ENCODE measurements at places on chromosomes 2 and 18.

GRCh38 chr18:38923540-38923939 is 1357.9 kb upstream of the CELF4 start:
- no peak for DNase-seq

DNA sequence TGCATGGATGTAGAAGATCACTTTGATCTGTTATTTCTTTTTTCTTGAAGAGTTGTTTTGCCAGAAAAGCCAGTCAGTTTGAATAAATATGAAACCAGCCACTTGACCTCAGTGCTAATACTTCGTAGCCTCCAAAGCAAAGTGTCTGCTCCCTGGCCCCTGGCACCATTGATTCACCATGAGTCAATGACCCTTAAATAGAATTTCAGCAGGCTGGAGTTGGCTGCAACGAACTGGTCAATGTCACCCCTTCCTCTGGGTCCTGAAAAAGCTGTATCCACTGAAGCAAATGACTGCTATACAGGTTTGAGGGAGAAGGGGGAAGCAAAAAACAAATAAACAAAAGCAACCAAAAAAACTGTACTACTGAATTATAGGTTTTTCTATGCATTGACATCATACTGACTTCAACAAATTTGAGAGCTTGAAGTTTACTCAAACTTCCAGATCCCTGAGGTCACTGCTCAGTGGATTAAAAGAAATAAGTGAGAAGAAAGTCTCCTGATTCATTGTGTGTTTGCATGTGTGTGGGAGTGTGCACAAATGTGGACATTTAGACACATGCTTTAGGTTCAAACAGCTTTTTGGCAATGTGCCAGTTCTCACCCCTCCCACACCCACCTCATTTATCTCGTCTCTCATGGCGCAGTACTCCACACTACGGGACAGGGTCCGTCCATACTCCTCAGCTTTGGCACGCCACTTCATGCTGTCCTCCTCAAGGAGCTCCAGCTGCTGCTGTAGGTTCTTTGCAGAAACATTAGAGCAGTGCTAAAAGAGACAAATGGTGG is 58.1 kb upstream of the TTN start:
- peak; percentile 50 for DNase-seq

DNA sequence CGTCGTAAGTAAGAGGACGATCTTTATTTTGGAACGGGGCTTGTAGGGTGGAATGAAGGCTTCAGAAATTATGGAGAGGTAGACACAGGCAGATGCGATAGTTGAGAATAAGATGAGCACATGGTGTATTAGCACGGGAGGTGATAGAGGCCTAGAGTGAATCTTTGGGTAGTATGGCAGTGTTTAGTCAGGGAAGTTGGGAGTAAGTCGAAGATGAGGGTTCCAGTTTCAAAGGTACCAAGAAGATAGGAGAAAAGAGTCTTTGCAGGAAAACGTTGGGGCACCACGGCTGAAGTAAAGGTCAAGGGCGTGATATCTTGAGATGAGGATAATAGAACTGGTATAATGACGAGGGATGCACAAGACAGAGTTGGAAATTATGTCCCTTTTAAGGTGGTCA is 654 bp downstream of the PIK3C3 start:
- no peak for DNase-seq

GRCh38 chr2:207184348-207184747 is 18.6 kb upstream of the KLF7 start:
- DNase-seq: no peak

GRCh38 chr2:94872676-94873361 is 1.6 kb downstream of the TEKT4 start:
- no peak for DNase-seq

GRCh38 chr2:23828986-23829385 is 97.9 kb downstream of the ATAD2B start:
- no peak for DNase-seq

DNA sequence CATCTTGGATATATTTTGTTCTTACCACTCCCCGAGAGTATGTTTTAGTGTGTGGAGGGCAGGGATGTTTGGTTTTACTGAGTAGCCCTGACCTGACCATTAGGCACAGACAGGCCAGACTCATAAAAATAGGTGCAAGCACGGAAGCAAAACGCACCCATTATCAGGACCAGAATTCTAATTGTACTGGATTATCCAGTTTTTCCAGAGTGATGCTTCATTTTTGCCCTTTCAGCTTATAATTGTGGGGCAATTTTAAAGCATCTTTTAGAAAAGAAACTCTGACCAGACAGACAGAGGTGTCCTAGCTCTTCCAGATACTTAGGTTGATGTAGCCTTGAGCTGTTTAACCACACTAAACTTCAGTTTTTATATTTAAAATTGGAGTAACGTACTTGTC is 4.4 kb downstream of the NCOA1 start:
- no peak for DNase-seq

GRCh38 chr2:85828725-85829124 is 60.1 kb downstream of the ST3GAL5 start:
- no peak for DNase-seq

DNA sequence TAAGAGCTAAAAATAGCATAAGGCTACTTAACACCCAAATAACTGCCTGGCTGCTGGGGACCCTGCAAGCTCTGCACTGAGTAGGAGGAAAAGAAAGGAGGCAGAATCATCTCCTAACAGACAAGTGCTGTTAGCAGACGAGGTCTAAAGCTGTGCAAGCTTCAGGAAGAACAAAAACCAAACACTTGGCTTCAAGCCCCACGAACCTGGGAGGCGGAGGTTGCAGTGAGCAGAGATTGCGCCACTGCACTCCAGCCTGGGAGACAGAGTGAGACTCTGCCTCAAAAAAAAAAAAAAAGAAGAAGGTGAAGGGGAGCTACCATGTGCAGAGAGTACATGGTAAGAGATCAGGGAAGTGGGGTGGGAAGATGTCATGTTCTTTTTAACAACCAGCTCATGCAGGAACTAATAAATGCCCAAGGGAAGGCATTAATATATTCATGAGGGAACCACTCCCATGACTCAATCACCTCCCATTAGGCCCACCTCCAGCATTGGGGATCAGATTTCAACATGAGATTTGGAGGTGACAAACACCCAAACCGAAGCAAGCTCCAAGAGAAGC is 28.8 kb upstream of the INO80C start:
- no peak for DNase-seq

DNA sequence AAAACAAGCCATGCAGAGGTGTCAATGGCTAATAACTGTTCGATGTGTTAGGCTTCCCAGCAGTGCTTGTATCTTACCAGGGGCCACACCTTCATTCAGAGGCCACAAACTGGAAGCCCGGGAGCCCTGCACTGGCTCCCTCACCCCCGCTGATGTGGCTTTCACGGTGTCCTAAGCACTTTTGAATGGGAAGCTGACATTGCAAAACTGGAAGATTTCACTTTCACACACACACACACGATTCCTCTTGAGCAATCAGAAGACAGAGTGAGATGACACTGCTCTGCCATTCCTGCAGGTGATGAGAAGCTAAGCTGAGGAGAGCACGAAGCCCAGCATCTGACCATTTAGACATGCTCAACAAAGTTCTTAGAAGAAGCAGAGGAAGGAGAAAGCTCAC is 8.6 kb upstream of the ZNF407 start:
- no peak for DNase-seq

DNA sequence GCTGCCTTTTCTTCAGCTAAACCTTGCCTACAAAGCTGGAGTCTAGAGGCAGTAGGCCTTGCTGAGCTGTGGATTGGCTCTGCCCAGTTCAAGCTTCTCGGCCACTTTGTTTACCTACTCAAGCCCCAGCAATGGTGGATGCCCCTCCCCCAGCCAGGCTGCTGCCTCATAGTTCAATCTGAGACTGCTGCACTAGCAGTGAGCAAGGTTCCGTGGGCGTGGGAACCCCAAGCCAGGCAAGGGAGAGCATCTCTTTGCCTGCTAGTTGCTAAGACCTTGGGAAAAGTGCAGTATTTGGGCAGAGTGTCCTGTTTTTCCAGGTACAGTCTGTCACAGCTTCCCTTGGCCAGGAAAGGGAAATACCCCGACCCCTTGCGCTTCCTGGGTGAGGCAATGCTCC is 68.9 kb downstream of the VAPA start:
- no peak for DNase-seq

DNA sequence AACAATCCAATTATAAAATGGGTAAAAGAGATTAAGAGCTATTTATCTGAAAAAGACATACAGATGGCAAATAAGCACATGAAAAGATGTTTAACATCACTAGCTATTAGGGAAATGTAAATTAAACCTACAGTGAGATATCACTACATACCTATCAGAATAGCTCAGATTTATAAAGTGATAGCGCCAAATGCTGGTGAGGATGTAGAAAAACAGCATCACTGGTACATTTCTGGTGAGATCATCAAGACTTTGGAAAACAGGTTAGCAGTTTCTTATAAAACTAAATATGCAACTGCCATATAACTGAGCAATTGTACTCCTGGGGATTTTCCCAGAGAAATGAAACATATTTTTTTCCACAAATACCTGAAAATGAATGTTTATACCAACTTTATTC is 100.4 kb downstream of the ACOXL start:
- no peak for DNase-seq

DNA sequence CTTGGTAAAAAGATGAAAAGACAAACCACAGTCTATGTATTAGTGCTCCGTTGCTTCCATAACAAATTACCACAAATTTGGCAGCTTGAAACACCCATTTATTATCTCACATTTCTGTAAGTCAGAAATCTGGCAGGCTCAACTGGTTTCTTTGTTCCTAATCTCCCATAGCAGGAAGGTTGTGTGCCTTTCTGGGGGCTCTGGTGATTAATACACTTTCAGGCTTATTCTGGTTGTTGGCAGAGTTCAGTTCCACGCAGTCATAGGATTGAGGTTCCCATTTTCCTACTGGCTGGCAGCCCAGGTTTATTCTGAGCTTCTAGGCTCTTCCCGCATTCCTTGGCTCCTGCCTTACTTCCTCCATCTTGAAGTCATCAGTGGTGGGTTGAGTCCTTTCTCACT is 189.3 kb downstream of the ANAPC1 start:
- DNase-seq: no peak

GRCh38 chr2:47869859-47870595 is 36.3 kb downstream of the FBXO11 start:
- DNase-seq: no peak

- DNase-seq: no peak
Measured at GRCh38 chr2:136766073-136766404, 694 bp downstream of the THSD7B start.

GRCh38 chr2:149021271-149021719 is 17.2 kb upstream of the LYPD6B start:
- DNase-seq: no peak

DNA sequence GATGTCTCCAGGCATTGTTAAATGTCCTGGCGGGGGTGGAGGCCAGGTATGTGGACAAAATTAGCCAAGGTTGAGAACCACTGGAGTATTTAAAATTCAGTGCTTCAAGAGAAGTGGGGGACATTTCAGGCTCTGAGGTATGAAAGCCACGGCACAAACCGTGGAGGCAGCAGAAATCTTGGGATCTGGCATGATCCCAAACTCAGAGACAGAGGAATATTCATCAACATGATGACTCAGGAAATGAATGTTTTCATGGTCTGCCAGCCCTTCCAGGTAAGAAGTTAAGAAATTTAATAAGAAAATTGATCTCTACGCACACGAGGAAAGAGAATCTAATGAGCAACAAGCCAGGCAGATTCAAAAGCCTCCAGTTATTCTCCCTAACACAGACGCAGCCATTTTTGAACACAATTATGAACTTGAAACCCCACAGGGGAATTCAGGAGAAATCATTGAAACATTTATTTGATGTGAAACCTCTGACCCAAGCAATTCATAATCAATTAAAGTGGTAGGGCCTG is 11.3 kb upstream of the GRP start:
- DNase-seq: no peak

- peak; percentile 34 for DNase-seq
Measured at GRCh38 chr2:217804791-217805667, 197.8 kb downstream of the TNS1 start.

DNA sequence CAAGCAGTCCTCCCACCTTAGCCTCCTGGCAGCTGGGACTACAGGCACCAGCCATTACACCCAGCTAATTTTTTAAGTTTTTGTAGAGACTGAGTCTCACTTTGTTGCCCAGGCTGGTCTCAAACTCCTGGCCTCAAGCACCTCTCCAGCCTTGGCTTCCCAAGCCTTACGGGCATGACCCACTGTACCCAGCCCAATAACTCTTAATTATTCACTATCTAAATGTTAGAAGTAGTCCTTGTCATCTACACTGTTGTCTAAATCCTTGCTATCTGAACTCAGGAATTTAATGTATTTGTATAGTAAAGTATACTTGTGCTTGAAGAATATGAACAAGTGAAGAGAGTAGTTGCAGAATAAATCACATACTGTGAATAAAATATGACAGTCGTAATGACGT is 37.9 kb upstream of the NBEAL1 start:
- DNase-seq: no peak

- no peak for DNase-seq
Measured at GRCh38 chr2:230449901-230450467, 34.0 kb downstream of the SP100 start.
